HuH-7 (cell line): ENCODE measurements at places on chromosomes 2 and 18.
A peak's percentile ranks its signal among the peaks of the same experiment; 100 is the strongest.

GRCh38 chr2:98912221-98912851, 23.7 kb downstream of the CRACDL start:
- DNase-seq: no peak

- no peak for DNase-seq
These were observed 18.0 kb upstream of the KCNG2 start for GRCh38 chr18:79779700-79780190.

GRCh38 chr2:189151906-189152305, 27.7 kb downstream of the COL5A2 start:
- no peak for DNase-seq

- DNase-seq: no peak
These were observed 198.8 kb downstream of the DCDC2C start for GRCh38 chr2:3902131-3902530.

DNA sequence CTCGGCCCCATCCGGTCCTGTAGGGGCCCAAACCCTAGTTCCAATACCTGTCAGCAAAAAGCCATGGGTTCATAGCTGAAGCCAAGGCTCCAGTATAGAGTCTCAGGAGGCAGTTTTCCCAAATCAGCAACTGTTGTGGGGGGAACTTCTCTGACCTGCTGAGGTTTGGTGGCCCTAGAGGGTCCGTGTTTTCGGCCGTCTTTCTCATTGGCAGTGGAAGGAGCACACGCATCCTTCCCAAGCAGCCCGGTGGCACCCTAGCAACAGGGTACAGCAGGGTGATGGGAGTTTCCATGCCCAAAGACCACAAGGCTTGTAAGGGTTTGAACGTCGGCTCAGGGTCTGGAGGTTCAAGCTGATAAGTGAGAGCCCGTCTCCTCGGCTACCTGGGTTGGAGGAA, 6.6 kb downstream of the FOSL2 start:
- DNase-seq: no peak

DNA sequence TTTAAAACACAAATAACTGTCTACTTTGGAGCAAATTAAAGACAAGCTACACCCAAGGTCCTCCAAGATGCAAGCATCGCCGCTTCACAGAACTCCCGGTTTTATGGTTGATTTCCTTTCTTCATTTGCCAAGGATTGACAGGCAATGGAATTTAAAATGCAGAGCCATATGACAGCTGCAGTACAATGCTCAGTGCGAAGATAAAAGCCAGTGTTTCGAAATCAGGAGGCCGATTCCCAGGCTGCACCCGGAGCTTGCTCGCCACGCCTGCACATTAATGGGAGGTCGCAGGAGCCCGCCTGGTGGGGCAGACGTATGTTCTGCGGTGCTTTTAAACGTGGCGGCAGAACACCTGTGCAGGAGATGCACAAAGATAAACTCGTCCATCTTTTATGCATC, 727.6 kb upstream of the SOX11 start:
- DNase-seq: no peak

DNA sequence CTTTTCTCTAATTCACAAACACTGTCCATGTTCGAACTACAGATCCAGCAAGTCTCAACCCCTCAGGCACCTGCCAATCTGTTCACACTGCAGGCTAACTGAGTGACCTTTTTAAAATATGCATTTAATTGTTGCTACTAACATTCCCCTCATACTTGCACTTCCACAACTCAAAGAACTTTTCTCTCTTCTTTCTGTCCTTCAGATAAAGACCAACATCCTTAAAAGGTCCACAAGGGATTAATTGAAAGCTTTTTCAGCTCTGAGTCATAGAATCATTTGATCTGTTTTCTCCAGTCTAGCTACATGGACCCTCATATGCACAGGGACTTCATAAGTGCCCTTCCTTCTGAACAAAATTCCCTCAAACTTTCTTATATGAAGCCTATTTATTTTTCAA, 1321.2 kb downstream of the DPP10 start:
- no peak for DNase-seq

DNA sequence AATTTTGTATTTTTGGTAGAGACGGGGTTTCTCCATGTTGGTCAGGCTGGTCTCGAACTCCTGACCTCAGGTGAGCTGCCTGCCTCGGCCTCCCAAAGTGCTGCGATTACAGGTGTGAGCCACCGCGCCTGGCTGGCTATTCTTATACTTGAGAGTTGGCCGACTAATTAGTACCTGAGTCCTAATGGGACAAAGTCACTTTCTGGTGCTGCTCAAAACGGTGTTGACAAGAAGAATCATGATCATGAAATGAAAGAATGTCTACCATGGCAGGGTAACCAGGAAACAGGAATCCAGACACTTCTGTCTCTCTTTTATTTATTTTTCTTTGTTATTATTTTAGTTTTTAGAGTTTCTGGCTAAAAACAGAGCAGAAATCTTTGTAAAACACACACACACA, 54.7 kb upstream of the RAB6D start:
- no peak for DNase-seq

- no peak for DNase-seq
These were observed 524.6 kb upstream of the ZEB2 start for GRCh38 chr2:145044491-145044890.

DNA sequence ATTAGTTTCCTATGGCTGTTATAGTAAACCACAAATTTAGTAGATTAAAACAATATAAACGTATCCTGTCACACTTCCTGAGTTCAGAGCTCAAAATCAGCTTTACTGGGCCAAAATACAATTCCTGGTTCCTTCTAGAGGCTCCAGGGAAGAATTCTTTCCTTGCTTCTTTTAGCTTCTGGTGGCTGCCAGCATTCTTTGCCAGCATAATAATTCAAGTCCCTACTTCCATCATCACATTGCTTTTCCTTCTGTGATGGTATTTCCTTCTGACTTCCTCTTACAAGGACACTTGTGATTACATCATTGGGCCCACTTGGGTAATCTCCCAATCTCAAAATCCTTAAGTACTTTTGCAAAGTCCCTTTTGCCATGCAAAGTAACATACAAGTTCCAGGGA, 40.6 kb downstream of the MOB4 start:
- no peak for DNase-seq

DNA sequence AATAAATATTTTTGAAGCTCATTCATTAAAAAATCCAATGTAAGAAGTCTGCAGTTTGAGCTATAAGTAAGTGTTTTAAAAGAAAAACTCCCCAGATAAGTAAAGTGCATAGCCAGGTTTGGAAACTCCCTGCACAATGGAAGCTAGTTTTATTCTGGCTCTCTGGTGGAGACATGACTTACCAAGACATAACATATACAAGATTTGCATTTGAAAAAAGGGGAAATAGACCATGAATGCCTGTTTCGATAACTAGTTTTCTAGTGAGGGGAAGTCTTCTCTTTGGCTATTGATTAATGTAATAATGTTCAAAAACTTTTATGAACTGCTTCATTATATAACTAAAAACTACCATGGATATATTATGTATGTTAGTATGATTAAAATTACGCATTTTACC, 435.2 kb downstream of the ARHGAP15 start:
- DNase-seq: no peak

GRCh38 chr2:1377473-1377872, 35.8 kb upstream of the TPO start:
- no peak for DNase-seq

- DNase-seq: no peak
These were observed 60.4 kb downstream of the BIN1 start for GRCh38 chr2:127046579-127046978.

DNA sequence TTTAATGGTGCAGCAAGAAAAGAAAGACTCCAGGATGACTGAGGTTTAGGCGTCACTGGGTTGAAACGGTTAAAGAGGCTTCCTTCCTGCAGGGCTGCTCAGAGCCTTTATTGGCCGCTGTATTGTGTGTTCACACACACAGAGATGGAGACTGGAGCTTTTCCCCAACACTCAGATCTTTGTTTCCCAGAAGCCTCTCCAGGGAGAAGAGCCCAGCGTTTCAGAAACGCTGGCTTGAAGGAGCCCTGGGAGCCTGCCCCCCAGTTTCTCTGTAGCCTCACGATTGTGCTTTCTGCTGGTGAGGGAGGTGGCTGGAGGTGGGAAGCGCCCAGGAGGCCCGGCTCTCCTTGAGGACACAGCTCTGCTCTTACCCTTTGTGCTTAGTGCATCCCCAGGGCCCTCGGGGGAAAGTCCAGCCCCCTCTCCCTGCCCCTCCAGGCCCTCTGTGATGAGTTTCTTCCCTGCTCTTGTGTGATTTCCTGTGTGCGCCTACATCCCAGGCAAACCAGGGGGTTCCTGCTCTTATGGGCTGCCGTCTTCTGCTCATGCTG, 37.1 kb downstream of the RRM2 start:
- DNase-seq: no peak

DNA sequence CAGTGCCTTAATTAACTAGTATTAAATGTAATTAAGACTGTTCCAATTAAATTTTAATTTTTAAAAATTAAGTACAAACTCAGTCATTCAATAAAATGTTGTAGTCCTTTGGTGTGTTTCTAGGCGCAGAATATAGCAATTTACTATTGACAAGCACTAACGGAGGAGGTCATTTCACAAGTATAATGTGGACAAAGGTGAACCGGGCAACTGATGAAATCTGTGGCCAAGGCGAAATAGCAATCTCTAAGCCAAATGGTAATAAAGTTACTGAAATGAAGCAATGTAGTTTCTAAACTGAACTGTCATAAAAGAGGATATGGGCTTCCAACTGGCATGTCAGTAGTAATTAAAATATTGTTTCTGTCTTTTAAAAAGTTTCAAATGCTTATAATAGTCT, 27.5 kb downstream of the FIGN start:
- DNase-seq: peak; percentile 17

- no peak for DNase-seq
These were observed 1.8 kb downstream of the ZCCHC2 start for GRCh38 chr18:62524440-62525200.

GRCh38 chr2:213766465-213766901, 482.2 kb downstream of the SPAG16 start:
- no peak for DNase-seq

- no peak for DNase-seq
These were observed 458.6 kb upstream of the FSIP2 start for GRCh38 chr2:185279999-185280398.

DNA sequence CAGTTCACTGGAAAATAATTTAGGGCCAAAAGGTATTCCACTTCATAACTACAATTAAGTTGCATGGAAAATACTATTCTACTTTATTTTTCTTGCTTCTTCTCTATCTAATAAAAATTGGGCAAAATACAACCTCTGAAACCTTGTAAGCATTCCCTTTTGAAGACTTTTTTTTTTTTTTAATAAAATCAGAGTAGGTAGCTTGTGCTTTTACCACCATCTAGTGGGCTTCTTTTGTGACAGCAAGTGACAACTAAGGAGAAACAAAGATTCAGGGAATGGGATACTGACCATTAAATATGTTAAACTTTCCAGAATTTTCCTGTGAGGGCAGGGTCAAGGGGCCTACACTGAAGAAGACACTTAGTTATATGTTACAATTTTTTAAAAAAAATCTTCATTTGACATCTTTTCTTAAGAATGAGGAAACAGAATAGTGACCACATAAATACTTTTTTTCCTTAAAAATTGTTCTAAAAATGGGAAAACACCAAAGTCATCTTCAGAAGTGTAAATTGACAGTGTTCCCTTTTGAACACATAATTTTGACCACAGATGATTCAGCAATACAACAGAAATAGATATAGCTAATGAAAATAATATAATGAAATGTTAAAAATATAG, 1183.2 kb upstream of the ACVR2A start:
- DNase-seq: no peak

DNA sequence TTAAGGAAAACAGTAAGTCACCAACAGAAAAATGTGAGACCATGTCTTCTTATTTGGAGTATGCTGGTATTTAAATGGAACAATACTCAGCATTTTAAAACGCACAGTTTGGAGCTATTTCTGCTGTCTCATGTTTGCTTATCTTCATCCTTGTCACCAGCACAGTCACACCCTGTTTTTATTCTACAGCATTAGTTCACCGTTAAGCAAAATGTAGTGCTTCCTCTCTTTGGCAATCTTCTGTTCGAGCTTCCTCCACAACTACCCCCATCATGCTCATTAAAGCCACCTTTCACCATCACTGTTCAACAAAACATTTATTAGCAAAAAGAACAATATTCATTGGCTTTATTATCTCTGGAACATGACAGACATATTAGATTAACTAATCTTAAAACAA, 64.0 kb downstream of the SLC40A1 start:
- DNase-seq: no peak

DNA sequence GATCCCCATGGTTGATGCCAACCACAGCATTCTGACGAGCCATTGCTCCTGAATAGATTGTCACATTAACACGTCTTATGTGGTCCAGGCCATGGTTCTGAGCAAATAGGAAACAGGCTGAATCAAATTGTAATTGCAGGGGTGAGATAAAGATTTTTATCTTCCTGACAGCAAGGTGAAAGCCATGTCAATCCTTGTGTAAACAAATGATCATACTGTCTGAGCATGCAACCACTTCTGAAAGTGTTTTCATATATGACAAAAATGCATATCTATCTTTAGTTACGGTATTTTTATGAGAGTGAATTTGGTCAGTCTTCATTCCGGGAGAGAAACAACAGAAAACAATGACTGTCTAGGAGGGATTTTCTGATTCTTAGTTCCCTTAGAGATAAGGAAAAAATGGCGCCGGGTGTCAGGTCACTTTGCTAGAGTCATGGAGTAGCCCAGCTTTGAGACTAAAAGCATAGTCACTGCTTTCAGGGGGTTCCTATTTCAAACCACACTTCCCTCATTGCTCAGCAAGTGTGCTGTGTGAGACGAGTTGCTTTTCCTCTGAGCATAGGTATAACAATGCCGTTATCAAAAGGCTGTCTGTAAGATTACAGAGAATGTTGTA, 958.9 kb downstream of the DCDC2C start:
- no peak for DNase-seq

DNA sequence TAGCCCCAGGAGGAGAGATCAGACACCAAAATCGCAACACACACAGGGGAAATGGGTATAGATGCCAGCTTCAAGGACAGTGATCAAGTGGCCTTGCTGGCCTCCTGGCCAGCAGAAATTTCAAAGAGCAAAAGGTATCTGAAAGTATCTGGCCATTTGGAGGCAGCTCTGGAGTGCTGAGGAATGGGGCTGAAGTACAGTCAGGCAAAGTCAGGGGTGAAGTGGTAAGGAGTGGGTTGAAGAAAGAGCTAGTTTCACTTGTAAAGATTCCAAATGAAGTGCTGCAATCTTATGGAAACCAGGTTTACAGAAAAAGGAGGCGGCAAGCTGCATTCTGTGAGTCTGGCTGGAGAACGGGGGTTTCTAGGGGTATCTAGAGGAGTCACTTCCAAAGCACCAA, 19.2 kb upstream of the PCBP1 start:
- no peak for DNase-seq
